NCI-H1436 (cell line): ENCODE measurements at places on chromosomes 3 and 15.

DNA sequence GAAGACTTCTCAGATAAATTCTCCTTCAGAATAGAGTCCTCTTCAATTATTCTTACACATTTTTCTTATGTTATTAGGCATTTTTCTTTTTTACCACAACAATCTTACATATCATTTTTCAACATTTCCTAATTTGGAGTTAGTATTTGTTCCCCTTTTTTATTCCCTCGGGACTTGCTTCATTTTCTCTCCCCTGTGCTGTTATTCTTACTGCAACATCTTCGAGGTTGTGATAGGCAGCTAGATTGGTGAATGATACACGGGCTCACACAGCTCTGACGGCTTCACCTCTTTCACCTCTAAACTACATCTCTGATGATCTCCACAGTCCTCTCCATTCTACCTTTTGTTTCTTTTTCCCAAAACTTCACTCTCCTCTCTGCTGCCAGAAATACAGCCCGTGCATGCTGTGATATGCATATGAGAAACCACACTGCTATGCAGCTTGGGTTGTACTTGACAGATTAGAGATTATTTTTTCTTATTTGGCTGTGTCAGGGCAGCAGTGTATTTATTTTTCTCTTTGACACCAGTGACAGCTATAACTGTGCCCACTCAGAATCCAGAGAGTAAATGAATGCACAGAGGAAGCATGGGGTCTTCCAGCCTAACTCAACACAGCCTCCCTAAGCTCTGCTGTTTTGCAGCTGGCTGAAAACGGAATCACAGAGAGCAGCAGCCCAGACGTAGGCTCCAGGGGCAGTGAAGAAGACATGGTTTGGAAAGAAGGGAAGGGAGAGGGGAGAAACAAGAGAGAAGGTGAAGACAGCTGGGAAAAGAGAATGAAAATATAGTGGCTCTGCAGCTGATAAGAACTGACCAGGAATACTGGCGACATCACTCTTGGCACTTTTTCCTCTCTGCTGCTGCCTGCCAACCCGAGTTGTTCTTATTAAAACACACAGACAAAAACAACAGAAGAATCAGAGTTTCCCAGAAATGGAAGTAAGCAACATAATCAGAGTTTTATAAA lies 61.8 kb downstream of the SLC9A9 start:
- DNase-seq = no peak

- no peak for DNase-seq
Observed at GRCh38 chr15:61946778-61947177, 113.5 kb downstream of the VPS13C start.

DNA sequence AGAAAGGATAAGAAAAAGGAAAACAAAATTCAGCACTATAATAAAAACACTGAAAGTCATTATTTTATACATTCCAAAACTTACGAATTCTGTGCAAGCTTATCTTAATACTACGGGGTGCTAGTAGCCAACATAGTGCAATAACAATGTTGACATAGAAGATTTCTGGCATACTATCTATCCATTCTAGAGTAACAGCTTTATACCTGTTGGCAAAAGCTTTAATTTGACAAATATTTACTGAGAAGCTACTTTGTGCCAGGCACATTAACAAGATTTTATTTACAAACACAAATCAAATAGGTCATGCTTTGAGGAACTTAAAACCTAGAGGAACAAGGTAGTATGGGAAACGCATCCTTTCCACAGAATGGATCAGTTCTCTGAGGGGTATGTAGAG lies 1.1 kb downstream of the ACKR4 start:
- no peak for DNase-seq

DNA sequence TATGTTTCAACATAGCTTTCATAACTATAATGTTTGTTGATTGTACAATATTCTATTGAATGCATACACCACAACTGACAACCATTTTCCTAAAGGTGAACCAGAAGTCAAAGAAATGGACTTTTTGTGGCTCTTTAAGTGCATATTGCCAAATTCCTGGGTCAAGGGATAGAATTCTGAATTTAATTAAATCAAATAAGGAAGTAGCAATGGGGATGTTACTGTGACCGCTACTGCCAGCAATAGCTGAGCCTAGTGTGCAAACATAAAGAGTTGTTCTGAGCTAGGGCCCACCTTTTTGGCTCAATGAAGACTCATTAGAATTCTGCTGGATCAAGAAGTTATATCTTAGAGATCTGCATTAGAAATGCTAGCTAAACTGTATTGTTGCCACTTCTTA lies 17.3 kb upstream of the KBTBD8 start:
- DNase-seq = no peak

DNA sequence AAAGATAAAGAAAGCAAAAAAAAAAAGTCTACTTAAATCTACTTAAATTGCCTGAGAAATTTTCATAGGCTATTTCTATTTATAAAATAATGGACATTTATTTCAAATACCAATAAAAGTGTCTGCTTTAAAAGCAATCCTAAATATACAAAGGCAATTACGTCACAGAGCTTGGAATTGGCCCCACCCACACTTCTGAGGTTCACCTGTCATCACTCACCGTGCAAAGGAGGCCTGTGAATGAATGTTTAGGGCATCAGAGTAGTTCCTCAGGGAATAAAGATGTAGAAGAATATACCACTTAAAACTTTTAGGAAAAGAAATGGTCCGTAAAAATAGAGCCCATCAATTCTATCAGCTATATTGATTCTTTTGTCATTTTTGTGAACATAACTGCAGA lies 621.8 kb downstream of the ROBO1 start:
- DNase-seq = no peak

DNA sequence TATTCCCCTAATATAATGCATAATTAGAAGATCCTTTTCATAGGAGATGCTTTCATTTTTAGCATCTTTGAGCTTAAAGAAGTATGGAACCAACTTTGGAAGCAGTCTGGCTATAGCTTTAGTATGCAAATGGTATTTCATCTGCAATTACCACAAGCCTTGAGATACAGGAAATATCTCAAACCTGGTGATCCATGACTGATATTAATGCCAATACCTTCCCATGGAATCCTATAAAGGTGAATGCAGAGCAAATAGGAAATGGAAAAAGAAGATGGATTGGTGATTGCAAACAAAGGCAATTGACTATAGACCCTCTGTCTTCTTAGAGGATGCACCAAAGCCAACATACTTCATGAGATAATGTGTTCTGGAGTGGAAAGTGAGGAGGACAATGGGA lies 326.4 kb downstream of the KBTBD8 start:
- no peak for DNase-seq

GRCh38 chr3:49611719-49612118 lies 57.4 kb downstream of the BSN start:
- DNase-seq = no peak

GRCh38 chr15:80684697-80685096 lies 10.4 kb upstream of the ABHD17C start:
- DNase-seq = no peak

DNA sequence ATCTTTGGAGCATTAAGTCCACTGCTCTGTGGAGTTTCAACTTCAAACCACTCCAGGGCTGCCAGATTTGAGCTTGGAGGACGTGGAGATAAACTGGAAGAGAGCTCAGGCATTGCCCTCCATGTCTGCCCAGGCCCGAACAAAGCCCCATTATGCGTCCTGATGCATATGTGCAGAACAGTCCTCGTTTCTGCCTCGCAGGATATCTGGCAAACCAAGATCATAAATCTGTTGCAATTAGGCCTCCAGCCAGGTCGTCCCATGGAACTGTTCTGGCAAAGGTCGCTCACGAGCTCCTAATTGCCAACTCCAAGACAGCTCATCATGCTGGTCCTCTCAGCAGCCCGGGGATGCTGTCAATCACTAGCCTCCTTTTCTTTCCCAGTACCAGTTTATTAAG lies 91.2 kb downstream of the SEMA5B start:
- no peak for DNase-seq

GRCh38 chr15:56964182-56964581 lies 45.7 kb downstream of the TCF12 start:
- DNase-seq = no peak

GRCh38 chr3:117193390-117193789 lies 483.8 kb downstream of the TUSC7 start:
- no peak for DNase-seq

DNA sequence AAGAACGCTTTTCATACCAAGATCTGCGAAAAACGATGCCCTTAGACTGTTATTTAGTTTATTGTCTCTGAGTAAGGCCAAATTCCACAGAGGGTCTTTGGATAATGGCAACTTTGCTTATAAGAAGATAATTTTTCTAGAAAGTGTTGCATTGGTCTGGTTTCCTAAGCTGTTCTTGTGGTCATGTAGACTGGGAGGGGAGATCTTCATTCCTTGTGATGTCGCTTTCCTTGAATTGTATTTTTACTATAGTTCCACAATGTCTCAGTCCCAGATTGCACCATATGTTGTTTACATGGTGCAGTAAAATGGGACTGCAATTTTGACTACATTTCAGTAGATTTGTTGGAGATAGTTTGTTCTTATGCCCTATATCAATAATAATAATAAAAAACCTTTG lies 28.8 kb upstream of the ST3GAL6 start:
- DNase-seq = no peak

DNA sequence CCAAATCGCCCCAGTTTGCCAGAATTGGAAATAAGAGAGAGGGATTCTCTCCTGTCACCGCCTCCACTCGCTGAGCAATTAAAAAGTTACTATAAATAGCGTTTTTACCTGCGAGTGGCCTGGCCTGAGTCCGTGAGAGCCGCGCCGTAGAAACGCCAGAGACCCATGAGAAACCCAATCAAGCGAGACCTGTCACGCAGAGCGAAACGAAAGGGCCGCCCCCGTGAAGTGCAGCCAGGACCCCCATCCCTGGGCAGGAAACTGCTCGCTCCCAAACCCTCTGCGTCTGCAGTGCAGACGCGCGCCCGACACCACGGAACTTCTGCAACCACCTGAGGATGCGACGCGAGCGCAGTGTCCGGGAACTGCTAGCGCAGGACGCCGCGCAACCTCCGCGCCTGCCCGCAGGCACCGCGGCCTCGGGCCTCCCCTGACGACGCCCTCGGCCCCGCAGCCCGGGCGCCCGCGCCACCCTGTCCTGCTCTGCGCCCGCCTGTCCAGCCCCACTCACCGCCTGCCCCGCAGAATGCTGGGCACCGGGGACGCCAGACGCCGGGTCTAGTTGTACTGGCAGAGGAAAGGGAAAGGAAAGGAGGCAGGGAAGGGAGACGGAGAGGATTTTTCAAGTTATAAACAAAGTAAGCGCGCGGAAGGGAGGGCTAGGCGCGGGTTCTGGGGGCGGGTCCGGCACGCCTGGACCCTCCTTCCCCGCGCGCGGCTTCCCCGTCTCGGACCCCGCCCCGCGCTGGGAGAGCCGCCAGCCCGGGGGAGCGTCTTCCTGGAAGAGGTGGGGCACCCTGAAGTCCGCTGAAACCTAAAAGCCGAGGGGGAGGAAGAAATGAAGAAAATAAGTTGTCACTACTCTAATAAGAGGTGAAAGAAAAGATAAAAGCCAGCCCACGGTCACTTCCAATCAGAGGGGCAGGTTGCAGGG lies at the start of gene PLSCR4:
TSS of gene PLSCR4 (minus strand) at position 657 of the 934 bp plus-strand sequence. CDS start 29,034 bp downstream, outside the sequence.
- peak; percentile 55 for DNase-seq

GRCh38 chr3:136982520-136983138 lies 24.8 kb downstream of the IL20RB start:
- no peak for DNase-seq

DNA sequence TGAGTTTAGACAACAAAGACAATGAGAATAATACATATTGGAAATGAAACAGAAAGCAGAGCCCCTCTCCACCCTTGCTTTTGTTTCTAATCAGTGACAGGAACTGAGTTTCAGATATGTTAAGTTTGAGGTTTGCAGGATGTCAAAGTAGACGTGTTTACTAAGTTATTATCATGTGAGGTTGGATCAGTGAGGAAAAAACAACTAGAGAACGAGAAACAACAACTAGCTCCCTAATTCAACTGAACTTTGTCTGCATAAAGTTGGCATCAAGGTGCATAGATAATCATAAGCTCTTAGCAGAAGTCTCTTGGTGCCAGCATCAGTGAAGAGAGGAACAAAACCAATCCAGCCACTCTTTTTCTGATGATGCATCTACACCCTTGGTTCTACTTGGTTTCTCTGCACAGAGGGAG lies 491.1 kb upstream of the NR2F2 start:
- DNase-seq = no peak

DNA sequence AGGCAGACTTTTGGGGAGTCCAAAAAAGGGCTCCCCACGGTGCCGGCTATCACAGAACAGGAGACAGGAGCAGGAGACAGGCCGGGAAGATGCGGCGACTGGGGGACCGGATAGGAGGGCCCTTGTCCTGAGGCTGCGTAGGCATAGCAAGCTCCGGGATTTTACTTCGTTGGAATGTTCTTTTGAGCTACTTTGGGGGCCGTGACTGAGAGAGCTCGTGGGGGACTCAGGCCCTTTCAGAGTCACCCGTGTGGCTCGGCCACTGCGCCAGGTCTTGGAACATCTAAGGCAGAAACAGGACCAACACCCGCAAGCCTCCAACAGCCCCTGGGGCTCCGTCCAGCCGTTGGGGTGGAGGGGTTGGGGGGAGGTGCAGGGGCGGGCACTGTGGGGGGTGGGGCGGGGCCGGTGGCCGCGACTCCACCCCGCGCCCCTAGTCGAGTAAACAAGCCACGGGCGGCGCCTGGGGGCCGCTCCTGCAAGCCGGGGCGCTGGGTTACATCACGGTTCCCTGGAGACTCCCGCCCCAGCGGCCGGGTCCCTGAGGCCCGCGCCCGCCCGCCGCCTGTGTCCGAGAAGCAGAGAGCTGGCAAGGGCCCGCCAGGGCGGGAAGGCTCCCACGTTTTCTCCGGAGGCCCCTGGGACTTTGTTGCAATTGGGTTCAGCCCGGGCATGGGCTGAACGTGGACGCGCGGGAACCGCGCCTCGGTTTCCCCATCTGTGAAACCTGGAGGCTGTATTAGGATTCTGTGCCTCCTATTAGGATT lies 23.3 kb upstream of the C15orf39 start:
- DNase-seq = peak; percentile 49

DNA sequence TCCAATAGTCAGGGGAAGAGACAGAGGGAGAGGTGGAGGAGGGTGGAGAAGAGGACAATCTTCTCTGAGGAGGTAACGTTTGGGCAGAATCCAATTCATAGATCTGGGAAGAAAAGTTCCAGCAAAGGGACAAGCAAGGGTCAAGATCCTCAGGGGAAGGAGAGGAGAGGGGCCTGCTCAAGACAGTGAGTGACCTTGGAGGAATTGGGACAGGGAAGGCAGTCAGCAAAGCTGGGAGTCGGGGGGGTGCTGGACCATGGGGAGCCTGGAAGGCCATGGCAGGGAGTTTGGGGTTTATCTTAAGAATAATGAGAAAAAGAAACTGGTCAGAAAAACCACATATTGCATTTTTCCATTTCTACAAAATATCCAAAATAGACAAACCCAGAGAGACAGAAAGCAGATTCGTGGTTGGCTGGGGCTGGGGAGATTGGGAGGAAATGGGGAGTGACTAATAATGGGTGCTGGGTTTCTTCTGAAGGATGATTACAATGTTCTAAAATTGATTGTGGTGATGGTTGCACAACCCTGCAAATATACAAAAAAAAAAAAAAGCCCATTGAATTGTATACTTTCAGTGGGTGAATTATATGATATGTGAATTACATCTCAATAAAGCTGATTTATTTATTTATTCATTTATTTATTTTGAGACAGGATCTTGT lies 19.6 kb upstream of the SRP14 start:
- no peak for DNase-seq
